ENCODE measurements at places on chromosomes 12 and 14. TPM values are rescaled to one million over a fixed set of nuclear protein-coding genes. Genes with fewer than 3 reads are reported as not detected.

Gene SLCO1B1
- not detected for total RNA-seq

Gene ADAMTS20
- 1.1 TPM for total RNA-seq

Gene GLIPR1L1
- not detected for total RNA-seq

Gene ASCL1
- not detected for total RNA-seq

Gene DHRS1
- 12.4 TPM for total RNA-seq

Gene BDKRB2
- total RNA-seq, result 1.9 TPM

Gene MSRB3
- 13.2 TPM for total RNA-seq

Gene CD163
- total RNA-seq, result 0.06 TPM

Gene ZFYVE26
- total RNA-seq, result 10.3 TPM

Gene COL2A1
- total RNA-seq, result 1.5 TPM

Gene PLEKHD1
- total RNA-seq, result 0.33 TPM

Gene ANKS1B
- total RNA-seq, result 4.4 TPM

Gene STAC3
- 1.00 TPM for total RNA-seq

Gene MFAP5
- not detected for total RNA-seq

Gene KCNH3
- 1.00 TPM for total RNA-seq

Gene PTPRR
- 2.8 TPM for total RNA-seq

Gene IKZF4
- 1.1 TPM for total RNA-seq

Gene KRT72
- not detected for total RNA-seq
